ENCODE measurements at places on chromosomes 6 and 20.

- no peak for DNase-seq
Measured at GRCh38 chr6:151088599-151088935, 151.2 kb upstream of the AKAP12 start.

DNA sequence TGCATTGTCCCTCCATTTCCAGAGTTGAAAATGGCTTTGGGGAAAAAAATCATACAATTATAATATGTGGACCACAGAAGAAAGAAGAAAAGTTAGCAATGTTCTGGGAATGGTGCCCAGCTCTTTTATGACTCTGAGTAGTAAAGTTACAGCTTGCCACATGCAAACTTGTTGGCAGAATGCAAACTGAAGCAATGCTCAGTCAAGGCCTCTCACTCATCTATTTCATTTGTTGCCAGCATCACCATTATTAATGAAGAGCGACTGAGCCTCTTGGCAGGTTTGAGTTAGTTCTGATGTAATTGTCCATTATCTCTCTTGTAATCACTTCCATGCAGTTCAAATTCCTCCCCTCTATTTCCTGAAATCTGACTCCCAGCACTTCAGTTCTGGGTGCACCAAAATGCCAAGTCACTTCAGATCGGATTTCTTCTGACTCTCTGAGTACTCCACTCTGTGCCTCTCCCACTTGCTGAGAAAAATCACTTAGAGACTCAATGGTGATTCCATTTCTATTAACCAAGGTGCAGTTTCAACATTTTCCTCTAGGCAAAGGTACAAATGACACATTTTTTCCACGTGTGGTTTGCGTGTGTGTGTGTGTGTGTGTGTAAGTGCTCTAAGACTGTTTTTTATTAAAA is 154.4 kb upstream of the STMND1 start:
- DNase-seq = no peak

DNA sequence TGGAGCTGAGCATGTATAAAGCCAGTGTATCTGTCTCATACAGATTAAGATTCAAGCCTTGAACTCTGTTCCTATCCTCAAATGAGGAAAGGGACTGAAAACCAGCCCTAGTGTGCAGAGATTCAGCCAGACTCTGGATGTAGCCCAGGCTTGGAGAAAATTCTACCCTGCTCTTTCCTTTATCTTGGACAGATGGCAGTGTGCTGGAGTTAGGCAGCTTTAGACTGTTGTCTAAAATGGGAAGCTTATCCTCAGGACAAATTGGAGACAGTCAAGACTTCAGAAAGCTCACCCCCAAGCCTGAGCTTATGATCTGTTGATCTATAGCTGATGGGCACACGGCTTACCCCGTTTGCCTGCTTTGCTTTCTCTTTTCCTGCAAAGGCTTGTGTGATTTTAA is 1057.6 kb downstream of the KIF16B start:
- DNase-seq = no peak

GRCh38 chr6:837380-837779 is 144.4 kb upstream of the EXOC2 start:
- DNase-seq = no peak

DNA sequence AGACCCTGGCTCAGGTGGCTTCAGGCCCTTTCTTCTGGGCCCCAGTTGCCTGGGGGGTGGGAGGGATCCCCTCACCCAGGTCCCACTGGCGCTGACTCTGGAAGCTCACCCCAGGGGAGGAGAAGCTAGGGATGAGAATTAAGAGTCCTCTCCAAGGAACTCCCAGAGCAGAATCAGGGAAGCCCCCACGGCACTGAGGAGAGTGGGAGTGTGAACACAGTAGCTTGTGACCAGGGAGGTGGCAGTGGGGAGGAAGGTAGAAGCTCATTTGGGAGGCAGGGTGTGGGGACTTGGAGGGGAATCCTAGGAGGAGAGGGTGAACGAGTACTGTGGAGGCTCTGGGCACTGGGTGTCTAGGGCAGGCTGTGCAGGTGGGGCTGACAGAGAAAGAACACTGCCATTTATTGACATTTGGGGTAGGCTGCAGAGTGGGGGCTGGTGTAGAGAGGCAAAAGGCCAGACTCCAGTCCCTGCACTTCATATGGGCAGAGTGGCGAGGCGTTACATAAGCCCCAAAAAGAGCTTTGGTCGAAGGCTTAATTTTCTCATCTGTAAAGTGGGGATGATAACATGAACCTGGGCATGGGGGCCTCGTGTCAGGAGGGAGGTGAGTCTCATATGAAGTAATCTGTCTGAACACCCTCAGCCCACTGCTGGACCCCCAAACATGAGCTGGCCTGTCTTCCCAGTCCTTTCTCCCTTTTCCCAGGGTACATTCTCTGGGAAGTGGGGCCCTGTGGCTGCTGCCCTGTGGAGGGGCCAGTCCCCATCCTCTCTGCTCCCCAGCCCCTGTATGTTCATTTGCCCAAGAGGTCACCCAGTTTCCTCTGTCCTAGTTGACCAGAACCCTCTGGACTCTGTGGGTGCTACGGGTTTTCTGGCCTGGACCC is 80.5 kb downstream of the VEGFA start:
- no peak for DNase-seq

GRCh38 chr20:45502561-45502960 is 12.9 kb downstream of the SPINT3 start:
- DNase-seq = no peak

DNA sequence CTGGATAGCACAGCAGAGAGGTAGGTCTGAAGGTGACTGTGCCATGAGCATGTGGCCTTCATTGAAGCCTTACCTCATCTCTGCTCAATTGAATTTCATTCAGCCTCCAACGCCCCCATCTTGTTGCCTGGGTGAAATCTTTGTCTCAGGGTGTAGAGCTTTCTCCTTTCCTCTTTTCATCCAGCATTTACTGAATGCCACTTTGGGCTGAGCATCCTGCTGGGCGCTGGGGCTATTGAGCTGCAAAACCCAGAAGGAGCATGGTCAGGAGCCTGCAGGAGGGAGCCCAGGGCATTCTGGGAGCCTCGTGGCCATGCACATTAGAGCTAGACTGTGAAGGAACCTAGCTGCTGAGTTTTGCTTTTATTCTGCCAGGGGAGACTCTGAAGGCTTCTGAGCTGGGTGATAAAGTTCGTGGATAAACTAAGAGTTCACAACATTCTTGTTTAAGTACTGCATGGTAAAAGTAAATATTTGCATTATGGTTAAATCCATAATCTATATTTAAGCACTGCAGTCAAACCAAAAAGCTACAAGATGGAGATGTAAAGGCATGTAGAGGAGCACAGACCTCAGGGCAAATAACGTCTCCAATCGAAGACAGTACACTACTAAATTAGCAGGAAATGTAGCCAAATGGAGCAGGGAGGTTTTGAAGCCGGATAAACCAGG is 13.2 kb upstream of the ASXL1 start:
- DNase-seq = no peak

- peak; percentile 63 for DNase-seq
Measured at GRCh38 chr20:58309591-58310290, at the start of gene RAB22A. TSS of gene RAB22A (plus strand) at chr20:58309715. CDS start at chr20:58309977, 262 bp downstream.

GRCh38 chr6:25606151-25606550 is 45.9 kb upstream of the SCGN start:
- DNase-seq = no peak

DNA sequence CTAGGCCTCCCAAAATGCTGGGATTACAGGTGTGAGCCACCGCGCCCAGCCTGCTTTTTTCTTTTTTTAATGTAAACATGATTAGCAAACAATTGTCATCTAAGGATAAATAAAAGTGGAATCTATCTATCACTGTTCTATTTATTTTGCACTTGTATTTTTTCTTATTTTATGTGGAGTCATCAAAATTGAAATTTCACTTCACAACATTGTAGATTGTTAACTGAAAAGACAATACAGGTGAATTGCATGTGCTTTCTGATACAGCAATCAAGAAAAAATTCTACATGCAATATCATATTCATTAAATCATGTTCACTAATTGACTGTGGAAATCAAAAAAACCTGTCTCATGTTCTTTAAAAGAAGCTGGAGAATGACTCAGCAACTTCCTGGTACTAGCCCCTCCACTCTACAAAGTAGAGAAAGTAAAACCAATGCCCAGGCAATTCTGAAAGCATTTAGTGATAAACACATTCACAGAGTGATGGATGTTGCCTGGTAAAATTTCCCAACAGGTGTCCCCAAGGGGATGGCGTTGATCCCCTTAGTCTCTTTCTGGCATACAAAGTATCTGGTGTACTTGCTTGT is 10.7 kb upstream of the RFX6 start:
- no peak for DNase-seq

DNA sequence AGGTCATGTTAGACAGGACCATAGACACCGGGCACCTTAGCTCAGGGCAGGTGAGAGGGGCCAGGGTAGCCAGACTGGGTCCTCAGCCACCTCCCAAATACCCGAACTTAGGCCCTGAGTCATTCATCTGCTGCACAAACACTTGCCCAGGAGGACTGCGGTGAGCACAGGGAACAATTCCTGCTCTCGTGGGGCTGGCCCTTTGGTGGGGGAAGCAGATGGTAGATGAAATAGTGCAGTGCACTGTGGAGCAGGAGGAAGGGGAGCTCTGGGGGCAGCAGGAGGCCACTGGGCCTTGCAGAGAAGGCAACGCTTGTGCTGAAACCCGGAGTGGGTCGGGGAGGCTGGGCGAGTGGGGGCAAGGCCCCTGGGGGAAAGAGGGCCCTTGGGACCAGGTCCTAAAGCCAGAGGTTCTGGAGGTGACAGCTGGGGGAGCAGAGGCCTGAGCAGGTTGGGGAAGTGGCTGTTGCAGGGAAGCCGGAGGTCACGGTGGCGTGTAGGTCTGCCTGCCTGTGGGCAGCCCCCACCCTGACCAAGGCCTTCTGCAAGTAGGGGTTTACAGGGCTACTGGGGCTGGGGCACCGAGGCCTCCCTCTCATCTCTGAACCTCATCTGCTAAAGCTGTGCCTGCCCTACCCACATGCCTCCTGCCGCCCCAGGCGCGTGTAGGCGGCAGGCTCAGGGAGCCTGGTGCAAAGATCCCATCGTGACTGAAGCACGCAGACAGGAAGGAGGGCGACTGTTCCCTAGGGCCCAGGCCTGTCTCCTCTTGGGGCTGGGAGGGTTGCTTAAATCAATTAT is 4.7 kb upstream of the NPBWR2 start:
- DNase-seq = no peak

- DNase-seq = no peak
Measured at GRCh38 chr6:3801960-3802359, 47.2 kb upstream of the FAM50B start.

DNA sequence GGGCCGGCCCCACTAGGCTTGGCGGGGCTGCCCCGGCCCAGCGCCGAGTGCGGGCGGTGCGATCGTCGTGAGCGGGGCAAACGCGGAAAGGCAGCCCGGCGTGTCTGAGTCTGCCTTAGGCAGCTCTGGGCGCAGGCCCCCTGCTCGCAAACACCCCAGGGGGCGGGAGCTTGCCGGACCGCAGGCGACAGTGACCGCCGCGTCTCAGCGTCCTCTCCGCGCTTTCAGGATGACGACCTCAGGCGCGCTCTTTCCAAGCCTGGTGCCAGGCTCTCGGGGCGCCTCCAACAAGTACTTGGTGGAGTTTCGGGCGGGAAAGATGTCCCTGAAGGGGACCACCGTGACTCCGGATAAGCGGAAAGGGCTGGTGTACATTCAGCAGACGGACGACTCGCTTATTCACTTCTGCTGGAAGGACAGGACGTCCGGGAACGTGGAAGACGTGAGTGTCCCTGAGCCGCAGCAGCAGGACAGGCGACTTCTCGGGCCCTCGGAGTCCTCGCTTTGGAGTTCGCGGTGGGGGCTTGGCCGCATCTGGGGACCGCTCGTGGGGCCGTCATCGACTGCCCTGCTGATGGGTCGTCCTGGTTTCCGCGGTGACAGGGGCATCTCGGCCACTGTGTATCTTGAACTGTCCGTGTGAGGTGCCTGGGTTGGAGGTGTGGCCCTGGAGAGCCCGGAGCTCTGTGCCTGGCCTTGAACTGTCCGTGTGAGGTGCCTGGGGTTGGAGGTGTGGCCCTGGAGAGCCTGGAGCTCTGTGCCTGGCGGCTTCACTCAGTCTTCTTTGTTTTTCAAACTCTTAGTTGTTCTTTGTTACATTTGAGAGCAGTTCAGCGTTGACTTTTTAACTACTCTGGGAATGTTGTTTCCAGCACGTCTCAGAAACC is 786 bp downstream of the ADRM1 start:
- DNase-seq = no peak

- no peak for DNase-seq
Measured at GRCh38 chr6:124887872-124888580, 74.2 kb upstream of the RNF217 start.

DNA sequence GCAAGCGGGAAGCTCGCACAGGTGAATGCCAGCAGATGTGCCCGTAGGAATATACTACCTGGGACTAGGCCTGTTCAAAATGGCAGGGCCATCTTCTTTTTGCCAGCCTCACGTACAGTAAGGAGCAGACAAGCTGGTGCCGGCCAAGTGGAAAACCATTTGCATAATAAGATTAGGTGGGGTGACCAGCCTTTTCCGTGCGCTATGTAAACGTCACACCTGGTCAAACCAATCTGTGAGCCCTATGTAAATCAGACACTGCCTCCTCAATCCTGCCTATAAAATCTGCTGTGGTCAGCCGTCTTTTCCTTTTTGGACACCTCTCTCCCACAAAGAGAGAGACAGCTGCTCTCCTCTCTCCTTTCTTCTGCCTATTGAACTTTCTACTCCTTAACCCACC is 60.8 kb upstream of the TMEM30A start:
- no peak for DNase-seq

DNA sequence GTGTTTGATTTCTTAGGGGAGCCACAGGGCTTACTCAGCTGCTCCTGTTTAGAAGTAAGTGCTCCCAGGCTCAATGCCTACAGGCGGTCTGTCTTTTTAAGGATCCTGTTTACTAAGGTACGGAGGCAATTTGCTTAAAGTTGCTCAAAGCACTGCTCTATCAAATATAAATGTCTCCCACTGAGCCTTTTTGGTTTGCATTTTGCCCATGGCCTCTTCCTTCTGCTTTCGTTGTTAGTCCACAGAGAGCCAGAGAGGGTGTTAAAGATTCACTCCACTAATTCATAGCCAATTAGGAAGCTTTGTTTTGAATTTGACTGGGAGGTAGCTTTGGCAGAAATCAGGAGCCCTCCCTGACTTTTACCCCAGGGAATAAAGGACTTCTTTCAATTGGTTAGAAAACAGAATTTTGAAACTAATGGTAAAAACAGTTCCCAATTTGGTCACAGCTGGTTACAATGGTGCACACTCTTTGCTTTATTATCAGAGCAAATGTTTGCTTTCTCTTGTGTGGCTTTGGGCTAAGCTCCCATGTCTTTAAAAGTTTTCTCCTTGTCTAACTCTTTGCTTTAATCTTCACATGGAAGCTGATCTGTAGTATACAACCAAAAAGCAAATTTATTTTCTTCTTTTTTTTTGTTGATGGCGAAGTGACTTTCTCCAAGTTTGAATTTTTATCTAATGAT is 126.2 kb downstream of the IMPG1 start:
- DNase-seq = no peak

DNA sequence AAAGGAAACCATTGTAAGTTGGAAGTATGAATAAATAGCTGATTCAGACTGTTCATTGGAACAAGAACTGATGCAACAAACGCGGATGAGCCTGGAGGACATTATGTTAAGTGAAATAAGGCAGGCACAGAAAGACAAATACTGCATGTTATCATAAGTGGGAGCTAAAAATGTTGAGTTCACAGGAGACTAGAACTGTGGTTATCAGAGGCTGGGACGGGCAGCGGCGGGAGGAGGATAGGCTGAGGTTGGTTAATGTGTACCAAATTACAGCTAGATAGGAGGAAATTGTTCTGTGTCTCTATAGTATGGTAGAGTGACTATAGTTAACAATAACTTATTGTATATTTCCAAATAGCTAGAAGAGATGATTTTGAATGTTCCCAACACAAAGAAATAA is 40.8 kb downstream of the FAM229B start:
- DNase-seq = no peak

Measured in stimulated activated CD8-positive, alpha-beta memory T cell treated with anti-CD3 and anti-CD28 coated beads, Interleukin-2, amount 100 ng/mL, for 48 hours (primary cell).